Esophagus mucosa (tissue), 1 donor: ENCODE measurements at places on chromosomes 2 and 18. TPM values are rescaled to one million over a fixed set of nuclear protein-coding genes. Genes with fewer than 3 reads are reported as not detected.

VAMP5 gene
- 24.2 TPM for total RNA-seq

PRKAG3 gene
- not detected for total RNA-seq

TRIM43 gene
- total RNA-seq: not detected

SPP2 gene
- not detected for total RNA-seq

ESPNL gene
- 0.40 TPM for total RNA-seq

RBBP8 gene
- total RNA-seq: 46.2 TPM

GRCh38 chr2:188725746-188726360 lies 248.3 kb upstream of the COL3A1 start:
- no peak for ATAC-seq

- ATAC-seq: no peak
Measured at GRCh38 chr2:10252661-10253060, 50.0 kb upstream of the HPCAL1 start.

GRCh38 chr2:132463719-132464118 lies 47.1 kb downstream of the GPR39 start:
- no peak for ATAC-seq

- no peak for ATAC-seq
Measured at GRCh38 chr2:200380833-200381542, 74.5 kb downstream of the SPATS2L start.

DNA sequence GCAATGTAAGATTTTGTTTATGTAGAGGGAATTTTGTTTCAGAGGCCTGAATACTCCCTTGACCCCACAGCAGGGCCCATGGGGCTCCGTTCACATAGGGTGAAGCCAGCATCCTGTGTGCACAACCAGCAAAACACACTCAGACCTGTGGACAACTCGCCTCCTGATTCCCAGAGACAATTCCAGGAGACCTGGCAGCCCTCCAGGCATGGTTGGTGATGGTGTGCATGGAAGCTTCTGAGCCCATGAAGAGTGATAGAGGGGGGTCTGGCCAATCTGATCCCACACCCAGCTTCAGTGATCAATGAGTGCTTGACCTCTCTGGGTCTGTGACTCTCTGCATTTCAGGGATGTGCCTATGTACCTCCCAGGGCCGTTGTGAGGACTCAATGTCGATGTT lies 91.0 kb upstream of the RAB6C start:
- no peak for ATAC-seq

DNA sequence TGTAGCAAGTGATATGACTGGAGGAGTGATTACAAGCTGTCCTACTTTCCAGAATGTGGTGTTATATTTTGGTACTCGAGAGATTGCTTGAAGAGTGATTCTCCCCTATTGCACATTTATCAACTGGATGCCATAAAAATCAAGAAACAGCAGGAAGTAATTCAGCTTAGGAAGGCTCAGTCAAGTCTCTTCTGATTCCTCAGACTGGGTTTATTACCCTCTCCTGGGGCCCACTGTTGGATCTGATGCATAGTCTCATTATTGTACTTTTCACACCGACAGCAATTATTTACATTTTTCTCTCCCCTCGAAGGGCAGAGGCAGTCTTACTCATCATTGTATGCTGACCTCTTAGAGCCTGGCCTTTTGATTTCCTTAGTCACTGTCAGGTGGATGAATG lies 9.3 kb downstream of the NOSTRIN start:
- no peak for ATAC-seq
